Renal cortical epithelial cell (primary cell): ENCODE measurements at places on chromosomes 3 and 15. TPM values are rescaled to one million over a fixed set of nuclear protein-coding genes. Genes with fewer than 3 reads are reported as not detected.
A peak's percentile ranks its signal among the peaks of the same experiment; 100 is the strongest.

The SMC4 gene
- total RNA-seq, result 32.3 and 39.8 TPM in 2 replicates

The NT5DC2 gene
- total RNA-seq, result 20.3 and 27.7 TPM in 2 replicates

GRCh38 chr15:35019404-35020327 lies 31.6 kb upstream of the ZNF770 start:
- peak; percentile 47 for DNase-seq

DNA sequence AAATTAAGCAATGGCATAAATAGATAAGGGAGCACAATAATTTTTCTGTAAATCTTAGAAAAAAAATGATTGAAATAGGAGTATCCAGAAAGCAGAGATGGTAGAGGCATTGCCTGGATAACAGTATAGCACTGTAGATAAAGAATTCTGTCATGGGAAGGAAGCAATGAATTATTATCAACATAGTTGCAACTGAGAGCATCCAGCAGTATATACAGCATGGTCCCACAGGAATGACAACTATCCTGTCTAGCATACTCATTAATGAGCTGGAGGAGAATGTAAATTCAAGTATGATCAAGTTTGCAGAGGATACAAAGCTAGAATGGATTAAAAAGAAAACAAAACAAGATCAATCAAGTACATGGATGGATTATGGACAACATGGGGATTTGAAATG lies 90.8 kb downstream of the DPH6 start:
- DNase-seq, result no peak

The GOLGA8N gene
- total RNA-seq, result 0.35 and 2.7 TPM in 2 replicates

The CGNL1 gene
- total RNA-seq, result 6.9 and 57.5 TPM in 2 replicates

The ATXN7 gene
- total RNA-seq, result 8.2 and 14.5 TPM in 2 replicates

DNA sequence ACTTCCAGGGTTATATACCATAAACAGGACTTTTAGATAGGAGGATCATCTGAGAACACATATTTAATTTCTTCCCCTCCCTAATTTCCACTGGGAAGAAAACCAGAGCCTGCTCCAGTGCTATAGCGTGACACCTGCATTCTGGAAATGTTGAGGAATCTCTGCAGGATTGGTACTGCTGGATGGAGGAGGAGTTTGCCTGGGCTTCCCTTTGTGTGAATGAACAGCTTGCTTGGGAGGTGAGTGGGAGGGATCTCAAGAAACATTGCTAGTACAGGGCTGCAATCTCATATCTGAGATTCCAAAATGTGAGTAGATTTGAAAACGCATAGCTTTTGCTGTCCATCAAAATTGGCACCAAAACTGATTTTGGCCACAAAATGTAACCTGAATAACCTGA lies 295.9 kb upstream of the RGMA start:
- no peak for DNase-seq

DNA sequence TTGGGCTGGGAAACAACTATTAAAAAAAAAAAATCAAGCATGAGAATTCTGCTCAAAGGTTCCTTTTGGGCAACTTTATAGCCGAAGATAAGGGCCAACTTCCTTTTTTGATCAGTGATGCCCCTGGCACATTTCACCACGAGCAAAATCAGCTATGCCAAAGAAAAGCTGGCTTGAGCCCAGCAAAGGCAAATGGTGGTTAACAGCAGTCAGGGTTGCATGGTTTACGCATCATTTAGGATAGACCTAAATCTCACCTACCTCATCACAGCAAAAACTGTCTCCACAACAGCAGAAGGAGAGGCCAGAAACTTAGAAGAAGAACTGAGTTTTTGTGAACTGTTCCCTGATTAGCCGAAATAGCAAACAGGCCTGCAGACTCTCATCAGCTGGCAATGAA lies 220.1 kb upstream of the CDIN1 start:
- DNase-seq, result no peak

GRCh38 chr3:10504171-10505049 lies 976 bp downstream of the ATP2B2 start:
- no peak for DNase-seq

DNA sequence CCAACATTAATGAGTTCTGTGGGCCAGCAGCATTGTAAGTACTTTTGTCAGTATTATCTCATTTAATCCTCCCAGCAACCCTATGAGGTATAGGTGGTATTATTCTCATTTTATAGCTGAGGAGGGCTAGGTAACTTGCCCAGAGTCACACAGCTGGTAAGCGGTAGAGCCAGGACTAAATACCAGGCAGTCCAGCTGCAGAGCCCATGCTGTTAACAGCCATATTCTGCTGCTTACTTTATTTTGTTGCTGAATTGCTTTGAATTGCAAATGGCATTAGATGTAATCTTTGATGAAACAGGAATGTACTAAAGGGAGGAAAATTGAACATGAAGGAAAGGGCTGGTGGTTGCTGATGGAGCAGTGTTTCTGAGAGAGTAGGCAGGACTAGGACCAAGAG lies 19.6 kb downstream of the OXNAD1 start:
- no peak for DNase-seq

The NEO1 gene
- total RNA-seq, result 17.9 and 86.8 TPM in 2 replicates

- DNase-seq, result no peak
Observed at GRCh38 chr3:154143873-154144272, 22.7 kb downstream of the ARHGEF26 start.

DNA sequence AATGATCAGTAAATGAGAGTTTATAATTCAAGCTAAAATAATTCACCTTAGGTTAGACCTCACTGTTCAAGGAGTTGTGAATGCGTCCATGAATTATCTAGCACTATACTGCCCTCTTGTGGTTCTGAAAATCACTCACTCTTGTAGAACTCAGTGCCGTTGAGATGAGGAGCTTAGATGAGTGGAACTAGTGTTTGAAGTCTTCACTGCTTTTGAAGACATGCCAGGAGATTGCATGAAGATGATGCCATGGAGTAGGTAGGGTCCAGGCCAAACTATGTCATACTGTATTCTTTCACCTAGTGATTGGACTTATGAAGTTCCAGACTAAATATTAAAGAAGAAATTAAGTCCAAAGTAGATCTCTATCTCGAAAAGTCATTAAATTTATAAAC lies 28.8 kb downstream of the LYSMD4 start:
- peak; percentile 90 for DNase-seq

- no peak for DNase-seq
Observed at GRCh38 chr15:48427479-48427878, 96.2 kb downstream of the DUT start.
